ENCODE measurements at places on chromosomes 13 and 19.

DNA sequence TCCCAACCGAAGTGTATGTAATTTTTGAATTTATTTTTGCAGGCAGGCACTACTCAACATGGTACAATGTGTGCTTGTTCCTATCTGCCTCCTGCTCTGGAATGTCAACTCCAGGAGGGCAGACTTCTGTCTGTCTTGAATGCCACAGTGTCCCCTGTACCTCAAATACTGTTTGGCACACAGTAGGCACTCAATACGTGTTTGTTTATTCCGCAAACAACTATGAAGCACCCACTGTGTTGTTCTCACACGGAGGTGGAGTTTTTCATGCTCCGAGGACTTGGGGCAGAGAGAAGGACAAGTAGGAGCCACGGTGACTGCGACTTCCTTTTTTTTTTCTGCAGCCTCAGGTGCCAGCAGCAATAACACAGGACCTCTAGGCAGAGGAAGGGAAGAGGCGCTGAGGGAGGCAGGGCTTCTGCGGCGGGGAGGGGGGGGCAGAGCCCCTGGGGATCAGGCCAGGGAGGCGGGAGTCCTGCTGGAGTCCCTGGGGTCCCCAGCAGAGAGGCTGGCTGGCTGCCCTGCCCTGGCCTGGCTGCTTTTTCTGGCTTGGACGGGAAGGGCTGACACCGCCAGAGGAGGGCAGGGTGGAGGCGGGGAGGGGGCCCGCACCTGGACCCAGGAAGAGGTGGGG lies 29.3 kb upstream of the TNFAIP8L1 start:
- DNase-seq = no peak

DNA sequence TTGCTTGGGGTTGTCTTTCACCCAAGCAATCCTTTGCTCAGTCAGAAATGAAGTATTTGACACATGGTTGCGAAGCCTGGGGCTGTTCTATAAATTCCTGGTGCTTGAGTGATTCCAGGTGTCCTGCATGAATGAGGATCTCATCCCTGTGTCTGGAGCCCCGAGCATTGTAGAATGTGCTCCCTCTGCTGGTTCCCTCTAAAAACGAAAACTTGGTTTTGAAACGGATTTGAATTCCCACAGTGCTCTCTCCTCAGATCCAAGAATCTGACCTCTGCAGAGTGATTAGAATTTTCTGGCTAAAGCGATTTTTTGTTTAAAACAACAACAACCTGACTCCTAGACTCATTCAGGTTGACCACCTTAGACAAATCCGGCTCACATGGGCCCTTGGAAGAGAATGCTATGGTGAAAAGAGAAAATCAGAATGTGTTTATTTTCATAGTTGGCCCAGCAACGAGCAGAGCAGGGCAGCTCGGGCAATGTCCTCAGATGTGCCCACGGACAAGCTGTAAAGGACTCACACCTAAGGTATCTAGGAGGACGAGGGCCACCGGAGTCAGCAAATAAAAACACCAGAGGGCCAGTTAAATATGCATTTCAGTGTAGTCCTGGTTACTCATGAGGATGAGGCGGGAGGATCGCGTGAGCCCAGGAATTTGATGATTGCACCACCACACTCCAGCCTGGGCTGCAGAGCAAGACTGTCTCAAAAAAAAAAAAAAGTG lies 8.7 kb upstream of the ATP12A start:
- DNase-seq = peak; percentile 39

DNA sequence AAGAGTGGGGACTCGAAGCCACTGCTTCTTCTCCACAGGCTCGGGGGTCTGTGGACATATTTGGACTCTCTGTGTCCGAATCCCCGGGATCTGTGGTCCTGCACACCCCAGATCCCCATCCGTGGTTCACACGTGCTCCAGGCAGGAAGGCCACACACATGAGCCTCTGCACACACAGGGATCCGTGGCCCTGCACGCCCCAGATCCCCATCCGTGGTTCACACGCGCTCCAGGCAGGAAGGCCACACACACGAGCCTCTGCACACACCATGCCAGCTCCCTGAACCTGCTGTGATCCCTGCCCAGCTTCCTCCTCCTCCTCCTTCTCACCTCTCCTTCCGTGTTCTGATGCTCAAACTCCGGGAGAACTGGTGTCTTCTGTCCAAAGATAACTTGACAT lies 3.1 kb downstream of the TEX29 start:
- no peak for DNase-seq

DNA sequence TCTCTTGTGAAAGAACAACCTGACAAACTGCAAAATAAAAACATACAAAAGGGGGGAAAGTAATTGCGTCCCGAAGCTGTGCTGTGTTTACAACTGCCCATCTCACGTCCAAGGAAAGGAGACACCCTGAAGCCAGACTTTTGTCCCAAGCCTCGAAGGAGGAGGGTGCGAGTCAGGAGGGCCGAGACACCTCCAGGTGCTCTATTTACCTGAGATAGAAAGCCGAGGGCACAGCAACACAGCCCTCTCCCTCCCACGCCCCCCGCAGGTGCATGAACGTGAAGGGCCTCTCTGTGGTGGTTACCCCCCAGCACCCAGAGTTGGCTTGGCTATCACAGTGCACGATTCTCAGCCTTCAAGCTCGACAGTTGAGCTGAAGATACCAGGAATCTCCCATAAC lies 33.2 kb downstream of the NLRP13 start:
- no peak for DNase-seq

- no peak for DNase-seq
Observed at GRCh38 chr13:91891141-91891540, 492.7 kb downstream of the GPC5 start.

DNA sequence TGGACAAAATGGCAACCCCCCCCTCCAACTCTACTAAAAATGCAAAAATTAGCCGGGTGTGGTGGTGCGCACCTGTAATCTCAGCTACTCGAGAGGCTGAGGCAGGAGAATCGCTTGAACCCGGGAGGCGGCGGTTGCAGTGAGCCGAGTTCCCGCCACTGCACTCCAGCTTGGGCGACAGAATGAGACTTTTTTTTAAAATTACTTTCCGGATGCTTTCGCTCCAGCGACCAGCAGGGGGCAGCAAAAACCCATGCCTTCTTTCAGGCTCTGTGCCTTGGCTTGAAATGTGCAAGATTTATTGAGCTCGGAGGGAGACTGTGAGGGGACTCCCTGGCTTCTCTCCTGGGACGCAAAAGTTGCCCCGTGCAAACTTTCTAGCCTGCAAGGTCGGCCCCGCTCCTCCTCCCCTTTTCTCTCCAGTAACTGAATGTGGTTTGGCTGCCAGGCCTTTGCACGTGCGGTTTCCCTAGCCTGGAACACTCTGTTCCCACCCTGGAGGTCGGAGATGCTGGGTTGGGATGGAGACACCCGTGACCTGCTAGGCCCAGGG lies 61.4 kb upstream of the NFIC start:
- peak; percentile 78 for DNase-seq

All from CD4-positive, alpha-beta T cell treated with Interleukin-10 for 1 hour (primary cell).